ENCODE measurements at places on chromosomes 6 and 20.

DNA sequence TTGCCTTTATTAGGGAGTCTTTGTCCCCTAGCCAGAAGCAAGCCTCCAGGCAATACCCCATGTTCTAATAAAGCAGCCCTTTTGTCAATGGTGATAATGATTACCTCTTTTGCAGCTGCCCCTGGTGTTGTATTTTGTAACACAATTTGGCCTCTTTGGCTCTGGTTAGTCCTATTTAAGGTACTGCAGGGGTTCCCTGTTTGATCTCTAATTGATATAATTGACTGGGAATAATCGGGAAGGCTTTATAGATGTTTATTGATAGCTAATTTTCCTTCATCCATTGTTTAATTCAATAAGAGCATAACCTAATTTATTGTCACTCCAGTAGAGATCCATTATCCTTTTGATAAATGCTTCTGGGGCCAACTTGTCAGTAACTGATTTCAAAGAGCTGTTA is 537.2 kb downstream of the PKHD1 start:
- DNase-seq = no peak

DNA sequence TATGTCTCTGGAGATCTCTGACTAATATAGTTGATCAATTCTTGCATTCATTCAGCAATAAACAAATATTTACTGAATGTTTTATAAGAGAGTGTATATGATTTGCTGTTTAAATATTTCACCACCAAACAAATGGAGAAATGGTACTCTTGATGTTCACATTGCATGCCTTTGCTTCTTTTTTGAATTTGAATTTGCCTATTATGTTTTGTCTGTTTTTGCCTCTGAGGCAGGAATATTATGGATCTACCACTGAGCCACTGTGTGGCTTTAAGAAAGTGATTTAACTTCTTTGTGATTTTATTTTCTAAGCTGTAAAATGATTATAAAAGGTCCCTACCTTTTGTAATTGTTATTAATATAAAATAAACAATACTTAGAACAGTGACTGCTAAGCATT is 345.0 kb downstream of the DOK5 start:
- no peak for DNase-seq

DNA sequence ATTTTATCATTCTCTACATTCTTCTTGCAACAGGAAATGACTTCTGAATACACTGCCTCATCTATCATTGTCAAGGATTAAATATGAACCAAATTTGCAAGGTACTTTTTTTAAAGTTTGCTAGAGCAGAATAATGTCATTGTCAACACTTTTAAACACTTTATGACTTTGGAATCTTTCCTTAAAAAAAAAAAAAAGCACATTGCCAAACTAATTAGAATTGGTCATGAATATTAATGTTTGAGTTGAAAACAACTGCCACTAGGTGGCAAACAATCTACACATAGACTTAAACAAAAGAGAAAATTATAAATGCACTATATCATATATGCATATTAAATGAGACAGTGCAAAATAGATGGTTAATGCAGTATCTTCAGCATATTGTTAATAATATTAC is 32.5 kb upstream of the TMEM244 start:
- DNase-seq = peak; percentile 47

- no peak for DNase-seq
Measured at GRCh38 chr6:33206027-33206863, 1.8 kb downstream of the HSD17B8 start.

GRCh38 chr6:105641504-105641903 is 238.6 kb upstream of the PREP start:
- no peak for DNase-seq

DNA sequence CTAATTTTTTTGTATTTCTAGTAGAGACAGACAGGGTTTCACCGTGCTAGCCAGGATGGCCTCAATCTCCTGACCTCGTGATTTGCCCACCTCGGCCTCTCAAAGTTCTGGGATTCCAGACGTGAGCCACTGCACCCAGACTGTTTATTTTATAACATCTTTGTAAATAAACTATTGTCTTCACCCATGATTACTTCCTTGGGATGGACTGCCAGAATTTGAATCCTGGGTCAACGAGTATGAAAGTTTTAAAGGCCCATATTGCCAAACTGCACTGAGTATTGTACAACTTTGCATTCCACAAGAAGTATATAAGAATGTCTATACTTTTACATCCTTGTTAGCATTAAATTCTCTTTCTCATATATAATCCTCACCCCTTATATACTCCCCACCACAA is 38.6 kb downstream of the ZHX3 start:
- no peak for DNase-seq

DNA sequence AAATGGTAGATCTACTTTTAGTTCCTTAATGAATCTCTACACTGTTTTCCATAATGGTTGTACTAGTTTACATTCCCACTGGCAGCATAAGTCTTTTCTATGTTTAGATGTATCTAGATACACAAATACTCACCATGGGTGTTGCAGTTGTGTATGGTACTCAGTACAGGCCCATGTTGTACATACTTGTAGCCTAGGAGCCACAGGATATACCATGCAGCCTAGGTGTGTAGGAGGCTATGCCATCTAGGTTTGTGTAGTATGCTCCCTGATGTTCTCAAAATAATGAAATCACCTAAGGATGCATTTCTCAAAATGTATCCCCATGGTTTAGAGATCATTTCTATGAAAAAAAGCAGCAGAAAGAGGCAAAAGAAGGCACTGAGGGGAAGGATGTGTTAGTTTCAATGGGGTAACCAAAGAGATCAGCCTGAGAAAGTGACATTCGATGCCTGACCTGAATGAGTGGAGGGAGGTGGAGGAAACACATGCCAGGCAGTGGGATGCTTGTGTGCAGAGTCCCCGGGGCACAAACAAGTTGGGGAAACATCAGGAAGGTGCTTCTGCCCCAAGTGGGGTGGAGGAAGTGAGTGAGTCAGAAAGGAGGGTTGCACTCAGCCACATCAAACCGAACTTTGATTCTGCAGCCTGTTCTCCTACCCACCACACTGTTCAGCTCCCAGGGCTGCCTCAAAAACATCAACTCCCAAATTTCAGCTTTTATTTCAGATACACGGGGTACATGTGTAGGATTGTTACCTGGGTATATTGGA is 191.2 kb downstream of the ZNF217 start:
- no peak for DNase-seq

GRCh38 chr6:108727966-108728730 is 120.1 kb upstream of the ARMC2 start:
- no peak for DNase-seq

GRCh38 chr6:110612298-110612697 is 135.9 kb upstream of the SLC22A16 start:
- DNase-seq = no peak

DNA sequence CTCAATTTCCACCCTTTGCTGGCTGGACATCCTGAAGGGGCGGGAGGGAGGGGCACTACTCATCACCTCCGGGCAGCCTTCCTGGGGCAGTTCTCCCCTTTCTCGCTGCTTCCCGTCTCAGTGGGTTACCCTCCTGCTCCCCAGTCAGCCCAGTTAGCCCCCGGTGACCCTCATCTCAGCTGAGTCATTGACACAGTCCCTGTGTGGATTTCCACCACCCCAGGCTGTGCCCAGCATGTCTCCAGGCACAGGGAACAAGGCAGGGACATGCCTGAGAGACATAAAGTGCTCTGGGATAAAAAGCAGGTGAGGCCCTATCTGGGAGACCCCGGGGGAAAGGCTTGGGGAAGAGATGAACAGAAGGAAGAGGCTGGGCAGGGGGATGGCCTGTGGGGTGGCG is 29.9 kb upstream of the HMGA1 start:
- DNase-seq = no peak

GRCh38 chr6:112990971-112991370 is 643.8 kb downstream of the RFPL4B start:
- no peak for DNase-seq

- no peak for DNase-seq
Measured at GRCh38 chr6:145329257-145329656, 406.1 kb downstream of the EPM2A start.

DNA sequence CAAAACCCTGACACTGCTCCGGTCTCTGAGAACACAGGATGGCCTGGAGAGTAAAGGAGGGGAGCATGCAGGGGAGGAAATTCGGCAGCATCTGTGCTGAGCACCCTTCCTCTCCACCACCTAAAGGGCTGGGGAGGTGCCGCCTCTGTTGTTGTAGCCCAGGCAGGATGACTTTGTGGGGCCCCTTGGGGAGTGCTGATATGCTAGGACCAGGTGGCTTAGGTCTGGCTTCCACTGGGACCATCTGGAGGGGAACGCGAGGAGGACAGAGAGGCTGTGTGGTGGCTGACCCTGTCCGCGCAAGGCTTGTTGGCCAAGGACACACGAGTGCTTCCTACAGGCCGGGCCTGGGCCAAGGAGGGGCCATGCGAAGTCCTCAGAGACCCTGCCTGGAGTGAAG is 9.9 kb upstream of the RPS6KA2 start:
- DNase-seq = no peak

DNA sequence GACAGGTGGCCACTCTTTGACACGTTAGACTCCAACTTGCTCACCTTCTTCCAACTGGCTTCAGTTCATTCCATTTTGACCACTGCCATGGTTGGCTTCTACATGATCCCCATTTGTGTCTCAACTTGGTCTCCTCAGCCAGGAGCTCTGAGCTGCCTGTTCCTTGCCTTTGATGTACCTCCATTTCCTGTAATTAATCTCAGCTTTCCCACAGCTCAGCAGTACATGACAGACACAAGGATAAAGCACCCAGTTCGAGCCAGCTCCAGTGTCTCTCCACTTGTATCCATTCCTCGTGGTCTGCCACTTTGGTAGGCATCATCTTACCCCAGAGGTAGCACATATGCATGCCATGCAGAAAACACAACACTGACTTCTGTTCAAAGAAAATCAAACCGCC is 161.0 kb downstream of the TSHZ2 start:
- no peak for DNase-seq

- peak; percentile 4 for DNase-seq
Measured at GRCh38 chr6:116175344-116175743, 49.4 kb upstream of the COL10A1 start.

- DNase-seq = no peak
Measured at GRCh38 chr6:147109707-147110106, 94.5 kb upstream of the STXBP5 start.

- no peak for DNase-seq
Measured at GRCh38 chr6:68634726-68635411, at the start of gene ADGRB3. ADGRB3 (plus strand) TSS chr6:68635282; CDS start chr6:68638676, 3,394 bp downstream.

Data from MCF 10A (cell line).